ENCODE measurements at places on chromosomes 13 and 19. TPM values are rescaled to one million over a fixed set of nuclear protein-coding genes. Genes with fewer than 3 reads are reported as not detected.
A peak's percentile ranks its signal among the peaks of the same experiment; 100 is the strongest.

- no peak for DNase-seq
Measured at GRCh38 chr13:40153516-40153915, 498.1 kb downstream of the COG6 start.

CBLC gene
- not detected for total RNA-seq

DNA sequence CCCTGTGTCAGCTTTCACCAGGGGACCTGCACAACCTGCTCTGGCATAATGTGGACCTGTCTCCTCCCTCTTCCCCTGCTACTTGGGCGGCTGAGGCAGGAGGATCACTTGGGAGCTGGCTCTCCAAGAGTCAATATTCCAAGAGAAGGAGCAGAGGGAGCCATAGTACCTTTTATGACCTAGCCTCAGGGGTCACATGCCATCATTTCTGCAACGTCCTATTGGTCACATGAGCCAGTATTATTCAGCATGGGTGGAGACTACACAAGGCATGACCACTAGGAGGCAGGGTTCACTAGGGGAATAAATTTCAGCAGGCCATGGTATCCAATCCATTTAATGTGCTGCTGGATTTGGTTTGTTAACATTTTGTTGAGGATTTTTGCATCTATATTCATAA, 12.0 kb upstream of the SHFL start:
- DNase-seq, result peak; percentile 66

DNA sequence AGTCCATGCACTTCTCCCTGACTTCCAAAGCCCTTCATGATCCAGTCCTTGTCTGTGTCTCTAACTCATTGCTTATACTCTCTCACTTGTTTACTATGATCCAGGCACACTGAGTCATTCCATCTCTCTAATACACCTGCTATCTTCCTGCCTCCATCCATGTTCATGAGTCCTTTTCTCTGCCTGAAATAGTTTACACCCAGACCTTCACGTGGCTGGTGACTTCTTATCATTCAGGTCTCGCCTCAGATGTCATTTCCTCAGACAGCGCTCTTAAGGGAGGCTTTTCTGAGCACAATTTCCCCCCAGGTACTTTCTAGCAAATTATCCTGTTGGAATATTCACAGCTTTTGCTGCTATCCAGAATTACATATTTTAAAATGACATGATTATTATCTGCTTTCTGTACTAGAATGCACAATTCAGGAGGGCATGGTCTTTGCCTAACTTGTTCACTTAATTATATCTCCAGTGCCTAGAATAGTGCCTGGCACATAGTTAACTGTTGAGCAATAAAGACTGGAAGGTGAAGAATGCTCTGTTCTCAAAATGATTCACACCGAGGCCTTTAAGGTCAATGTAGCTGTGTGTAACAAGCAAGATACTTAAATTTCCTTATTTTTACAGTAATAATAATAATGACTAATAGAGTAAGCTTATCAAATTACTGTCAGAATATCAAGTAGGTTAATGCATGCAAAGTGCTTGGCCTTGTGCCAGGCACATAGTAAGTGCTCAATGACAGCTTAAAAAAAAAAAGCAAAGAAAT, 183.7 kb upstream of the SPRY2 start:
- no peak for DNase-seq

GRCh38 chr19:12828494-12828893, 5.9 kb downstream of the RTBDN start:
- no peak for DNase-seq

GRCh38 chr19:6216996-6217751, 62.6 kb downstream of the MLLT1 start:
- no peak for DNase-seq

DNA sequence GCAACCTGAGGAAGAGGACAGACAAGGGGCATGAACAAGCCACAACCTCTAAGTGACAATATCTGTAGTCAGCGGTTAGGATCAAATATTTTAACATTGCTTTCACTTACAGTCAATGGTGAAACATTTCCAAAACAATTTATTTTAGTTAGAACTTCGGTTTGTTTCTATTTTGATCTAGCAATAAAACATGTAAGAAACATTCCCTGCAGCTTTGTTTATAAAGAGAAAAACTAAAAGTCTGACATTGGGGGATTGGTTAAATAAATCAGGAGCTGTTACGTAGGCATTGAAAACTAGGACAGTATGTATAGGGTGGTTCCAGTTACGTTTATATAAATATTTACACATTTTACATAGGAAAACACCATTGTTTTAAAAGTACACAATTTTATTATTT, 3.4 kb downstream of the URI1 start:
- no peak for DNase-seq

HSPB6 gene
- total RNA-seq, result not detected

DNA sequence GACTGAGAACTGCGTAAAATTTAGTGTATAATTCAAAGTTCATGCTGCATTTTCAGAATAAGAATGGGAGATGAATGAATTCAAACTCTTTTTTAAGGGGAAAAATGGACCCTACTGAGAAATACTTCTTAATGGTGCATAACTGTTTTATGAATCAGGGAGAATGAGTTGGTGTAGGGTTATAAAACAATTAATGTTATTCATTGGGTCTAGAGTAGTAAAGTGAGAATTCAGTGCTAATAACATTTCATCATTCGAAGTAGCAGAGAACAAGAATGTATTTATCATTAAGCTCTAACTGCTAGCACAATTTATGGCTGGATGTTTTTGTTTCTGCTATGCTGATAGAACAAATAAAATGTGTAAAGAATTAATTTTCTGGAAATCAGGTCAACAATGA, 310.2 kb downstream of the SLITRK5 start:
- no peak for DNase-seq

- no peak for DNase-seq
Measured at GRCh38 chr13:45778882-45779281, 72.7 kb downstream of the SIAH3 start.

- peak; percentile 58 for DNase-seq
Measured at GRCh38 chr19:58181902-58182576, 822 bp upstream of the ZNF274 start.

DNA sequence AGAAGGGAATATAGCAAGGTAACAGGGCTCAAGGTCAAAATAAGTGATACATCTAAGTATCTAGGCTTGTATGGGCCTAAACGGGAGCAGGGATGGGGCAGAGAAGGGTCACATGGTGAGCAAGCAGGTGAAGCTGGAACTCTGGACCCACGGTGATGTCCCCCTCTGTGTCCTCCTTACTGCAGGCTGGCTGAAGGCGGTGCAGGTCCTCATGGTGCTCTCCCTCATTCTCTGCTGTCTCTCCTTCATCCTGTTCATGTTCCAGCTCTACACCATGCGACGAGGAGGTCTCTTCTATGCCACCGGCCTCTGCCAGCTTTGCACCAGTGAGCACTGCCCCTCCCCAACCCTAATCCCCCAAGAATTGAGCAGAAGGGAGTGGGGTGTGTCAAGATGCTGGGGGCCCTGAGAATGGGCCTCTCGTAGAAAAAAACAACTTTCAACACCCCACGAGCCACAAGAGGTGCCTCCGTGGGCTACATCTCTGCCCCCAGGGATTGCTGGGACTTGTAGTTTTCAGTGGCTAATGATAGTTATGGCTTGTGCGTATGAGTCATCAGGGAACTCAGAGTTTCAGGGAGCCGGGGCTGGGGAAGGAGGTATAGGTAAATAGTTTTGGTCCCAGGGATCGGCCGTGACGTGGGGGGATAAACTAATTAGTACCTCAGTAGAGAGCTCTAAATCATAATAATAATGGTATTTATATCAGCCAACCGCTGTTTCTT, 4.0 kb downstream of the EMP3 start:
- peak; percentile 64 for DNase-seq

DNA sequence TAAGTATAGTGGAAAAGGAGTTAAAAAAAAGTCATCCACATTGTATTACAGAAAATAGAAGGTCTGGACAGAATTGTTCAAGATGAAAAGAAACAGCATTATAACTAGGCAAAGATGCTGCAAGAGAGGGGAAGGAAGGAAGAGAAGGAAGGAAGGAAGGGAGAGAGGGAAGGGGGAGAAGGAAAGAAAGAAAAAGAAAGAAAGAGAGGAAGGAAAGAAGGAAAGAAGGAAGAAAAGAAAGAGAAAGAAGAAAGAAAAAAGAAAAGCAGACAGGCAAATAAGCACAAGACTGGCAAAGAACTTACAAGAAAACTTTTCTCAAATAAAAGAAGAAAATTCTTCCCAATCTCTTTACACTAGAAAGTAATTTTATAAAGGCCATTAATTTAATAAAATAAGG, 15.1 kb upstream of the FLT1 start:
- no peak for DNase-seq

DNA sequence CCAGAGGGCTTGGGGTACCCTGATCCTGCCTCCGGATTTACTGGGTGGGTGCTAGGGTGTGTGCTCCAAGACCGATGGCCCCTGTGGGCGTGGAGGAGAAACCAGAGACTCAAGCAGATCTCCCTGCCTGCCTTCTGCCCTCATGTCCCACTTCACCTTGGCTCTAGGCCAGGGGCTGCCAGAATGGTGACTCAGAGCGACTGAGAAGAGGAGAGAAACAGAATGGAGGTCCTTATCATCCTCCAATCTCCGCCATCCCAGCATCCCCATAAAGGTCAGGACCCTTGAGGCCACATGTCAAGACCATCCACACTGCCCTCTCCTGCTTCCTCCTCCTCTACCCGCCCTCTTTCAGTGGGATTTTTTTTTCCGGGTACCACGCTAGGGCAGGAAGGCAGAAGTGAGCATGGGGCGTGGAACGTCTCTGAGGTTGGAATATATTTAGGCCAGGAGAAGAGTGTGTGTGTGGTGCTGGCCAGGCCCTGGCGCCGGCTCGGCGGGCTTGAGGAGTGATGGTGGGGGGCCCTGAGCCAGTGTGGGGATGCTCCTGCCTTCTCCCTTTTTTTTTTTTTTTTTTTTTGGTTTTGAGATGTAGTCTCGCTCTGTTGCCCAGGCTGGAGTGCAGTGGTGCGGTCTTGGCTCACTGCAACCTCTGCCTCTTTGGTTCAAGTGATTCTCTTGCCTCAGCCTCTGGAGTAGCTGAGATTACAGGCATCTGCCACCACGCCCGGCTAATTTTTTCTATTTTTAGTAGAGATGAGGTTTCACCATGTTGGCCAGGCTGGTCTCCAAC, 22.3 kb downstream of the IER2 start:
- DNase-seq, result peak; percentile 76
